ENCODE measurements at places on chromosomes 5 and 9.

GRCh38 chr5:174724484-174725260 lies at the start of gene MSX2:
Gene MSX2 (plus strand): TSS chr5:174724582. CDS start chr5:174724660, 78 bp downstream.
- no peak for DNase-seq

- no peak for DNase-seq
These were observed 185.5 kb downstream of the SMC2 start for GRCh38 chr9:104279535-104280177.

- no peak for DNase-seq
These were observed 75.5 kb upstream of the UNC5A start for GRCh38 chr5:176734756-176735342.

GRCh38 chr9:89677702-89678395 lies 73.0 kb downstream of the GADD45G start:
- DNase-seq: peak; percentile 79

- no peak for DNase-seq
These were observed 241.7 kb upstream of the GAS1 start for GRCh38 chr9:87189006-87189405.

DNA sequence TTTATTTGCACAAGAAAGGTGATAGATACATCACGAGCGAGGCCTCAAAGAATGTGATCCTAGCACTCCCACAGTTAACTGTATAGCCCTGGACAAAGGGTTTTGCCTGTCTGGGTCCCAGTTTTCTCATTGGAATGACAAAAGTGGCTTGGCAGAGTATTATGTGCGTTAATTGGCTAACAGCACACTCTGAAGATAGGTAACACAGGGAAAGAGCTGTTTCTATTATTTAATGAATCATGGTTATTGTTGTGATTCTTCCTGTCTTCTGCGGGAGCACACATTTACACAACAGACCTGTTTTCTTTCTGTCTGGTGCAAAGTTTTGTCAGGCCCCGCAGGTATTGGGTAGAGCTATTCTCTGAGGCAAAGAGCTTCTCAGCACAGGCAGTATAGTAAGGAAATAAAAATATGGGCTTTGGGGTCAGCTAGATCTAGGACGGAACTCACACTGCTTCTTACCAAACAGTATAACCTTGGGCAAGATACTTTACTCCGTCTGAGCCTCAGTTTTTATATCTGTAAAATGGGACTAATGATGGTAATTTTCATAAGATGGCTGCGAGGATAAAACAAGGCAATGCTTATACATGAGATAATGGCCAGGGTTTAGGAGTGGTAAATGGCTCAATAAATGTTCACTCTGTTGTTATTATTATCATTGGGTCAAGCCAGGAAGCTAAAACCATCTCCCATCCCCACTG lies 78.9 kb downstream of the PLAC8L1 start:
- DNase-seq: no peak

DNA sequence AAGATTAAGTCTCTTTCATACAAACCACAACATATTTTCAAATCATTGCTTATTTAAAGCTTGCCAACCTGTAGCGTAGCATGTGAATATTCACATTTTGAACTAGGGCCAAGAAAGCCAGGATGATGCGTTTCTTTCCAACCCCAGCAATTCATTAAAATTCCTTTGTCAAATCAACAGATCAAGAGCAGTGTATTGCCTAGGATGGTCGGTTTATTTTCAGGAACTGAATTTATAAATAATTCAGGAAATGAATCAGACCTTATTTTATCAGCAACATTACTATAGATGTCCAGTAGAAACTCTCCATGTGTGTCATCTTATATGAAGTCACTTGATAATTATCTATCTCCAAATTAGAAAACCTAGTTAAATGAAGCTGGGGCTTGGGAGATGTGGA lies 13.2 kb upstream of the AUH start:
- DNase-seq: no peak

- no peak for DNase-seq
These were observed 2.0 kb upstream of the MAP3K1 start for GRCh38 chr5:56813302-56813701.

GRCh38 chr9:127129073-127129717 lies 6.8 kb upstream of the ANGPTL2 start:
- no peak for DNase-seq

DNA sequence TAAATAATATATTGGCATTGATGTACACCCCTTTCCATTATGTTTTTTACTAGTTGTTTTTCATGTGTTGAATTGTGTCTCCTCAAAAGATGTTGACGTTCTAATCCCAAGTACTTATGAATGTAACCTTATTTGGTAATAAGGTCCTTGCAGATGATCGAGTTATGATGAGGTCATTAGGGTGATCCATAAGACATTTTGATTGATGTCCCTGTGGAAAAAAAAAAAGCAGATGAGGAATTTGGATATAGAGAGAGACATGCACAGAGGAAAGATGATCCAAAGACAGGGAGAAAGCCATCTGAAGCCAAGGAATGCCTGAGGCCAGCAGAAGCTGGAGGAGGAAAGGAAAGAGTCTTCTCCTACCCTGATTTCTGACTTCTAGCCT lies 632.7 kb downstream of the TLR4 start:
- DNase-seq: no peak

DNA sequence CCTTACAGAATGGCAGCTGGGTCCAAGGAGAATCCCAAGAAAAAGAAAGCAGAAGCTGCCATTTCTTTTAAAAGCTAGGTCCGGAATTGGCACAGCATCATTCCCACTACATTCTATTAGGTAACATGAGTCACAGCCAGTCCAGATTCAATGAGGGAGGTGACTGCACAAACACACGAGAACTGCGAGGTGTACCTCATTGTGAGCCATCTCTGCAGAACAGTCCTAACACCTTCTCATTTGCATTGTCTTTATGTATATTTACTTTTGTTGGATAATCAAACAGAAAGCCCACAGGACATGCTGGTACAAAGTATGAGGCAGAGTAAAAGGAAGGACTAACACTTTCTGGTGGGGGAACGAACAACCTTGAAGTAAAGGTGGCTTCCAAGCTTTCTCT lies 14.6 kb upstream of the HABP4 start:
- no peak for DNase-seq

- no peak for DNase-seq
These were observed 1.4 kb upstream of the CIZ1 start for GRCh38 chr9:128192601-128193371.

- DNase-seq: no peak
These were observed 39.9 kb downstream of the WDR36 start for GRCh38 chr5:111132076-111132475.

DNA sequence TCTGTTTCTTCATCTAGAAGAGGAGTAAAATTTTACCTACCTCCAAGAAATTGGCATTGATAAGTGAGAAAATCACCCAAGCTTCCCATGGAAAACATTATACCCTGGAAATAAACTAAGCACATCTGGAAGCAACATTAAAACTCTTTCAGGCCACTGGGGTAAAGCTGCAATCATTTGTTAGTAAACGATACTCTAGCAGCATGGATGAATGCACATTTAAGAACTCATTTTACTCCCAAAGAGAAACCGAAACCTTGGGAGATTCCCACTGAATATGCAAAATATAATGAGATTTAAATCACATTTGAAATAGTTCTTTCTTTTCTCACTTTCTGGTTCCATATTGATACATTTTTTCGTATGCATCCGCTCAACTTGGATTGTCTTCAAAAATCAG lies 467.5 kb downstream of the EFNA5 start:
- DNase-seq: no peak

DNA sequence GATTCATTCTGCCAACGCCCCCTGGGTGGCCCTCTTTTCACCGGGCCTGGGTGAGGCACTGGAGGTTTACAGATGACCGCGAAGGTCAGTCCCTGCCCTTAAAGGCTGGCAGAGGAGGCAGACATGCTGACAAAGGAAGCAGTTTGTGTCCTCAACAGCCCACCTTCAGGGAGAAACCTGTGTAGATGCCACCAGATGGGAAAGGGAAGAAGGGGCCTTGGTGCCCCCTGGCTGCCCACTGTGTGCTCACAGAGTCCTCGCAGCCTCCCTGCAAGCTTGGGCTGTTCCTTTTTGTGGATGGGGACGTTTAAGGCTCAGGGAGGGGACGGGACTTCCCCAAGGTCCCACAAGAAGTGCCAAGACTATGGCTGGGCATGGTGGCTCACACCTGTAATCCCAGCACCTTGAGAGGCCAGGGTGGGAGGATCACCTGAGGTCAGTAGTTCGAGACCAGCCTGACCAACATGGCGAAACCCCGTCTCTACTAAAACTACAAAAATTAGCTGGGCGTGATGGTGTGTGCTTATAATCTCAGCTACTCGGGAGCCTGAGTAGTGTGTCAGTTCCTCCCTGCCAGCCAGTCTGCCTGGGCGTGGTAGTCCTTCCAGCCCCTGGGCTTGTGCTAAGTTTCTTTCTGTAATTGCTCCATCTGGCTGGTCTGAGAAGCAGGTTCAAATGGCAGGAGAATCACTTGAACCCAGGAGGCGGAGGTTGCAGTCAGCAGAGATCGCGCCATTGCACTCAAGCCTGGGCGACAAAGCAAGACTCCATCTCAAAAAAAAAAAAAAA lies 36.2 kb downstream of the NEK6 start:
- DNase-seq: peak; percentile 65

GRCh38 chr9:90271707-90272106 lies 370.9 kb downstream of the DIRAS2 start:
- DNase-seq: no peak

DNA sequence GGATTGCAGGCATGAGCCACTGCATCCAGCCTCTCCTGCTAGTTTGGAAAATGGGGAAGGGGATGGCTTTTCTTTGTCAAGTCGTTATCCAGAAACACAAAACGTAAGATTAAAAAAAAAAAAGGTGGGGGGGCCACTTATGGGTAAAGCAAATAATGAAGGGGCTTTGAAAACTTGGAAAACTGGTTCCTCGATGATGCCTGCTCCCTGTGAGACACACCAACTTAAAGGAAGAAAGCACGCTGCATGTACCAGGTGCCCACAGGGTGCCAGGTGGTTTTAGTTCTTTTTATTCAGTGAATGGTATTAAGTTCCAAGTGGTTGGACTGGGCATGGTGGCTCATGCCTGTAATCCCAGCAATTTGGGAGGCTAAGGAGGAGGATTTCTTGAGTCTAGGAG lies 170.1 kb downstream of the GOLPH3 start:
- no peak for DNase-seq

DNA sequence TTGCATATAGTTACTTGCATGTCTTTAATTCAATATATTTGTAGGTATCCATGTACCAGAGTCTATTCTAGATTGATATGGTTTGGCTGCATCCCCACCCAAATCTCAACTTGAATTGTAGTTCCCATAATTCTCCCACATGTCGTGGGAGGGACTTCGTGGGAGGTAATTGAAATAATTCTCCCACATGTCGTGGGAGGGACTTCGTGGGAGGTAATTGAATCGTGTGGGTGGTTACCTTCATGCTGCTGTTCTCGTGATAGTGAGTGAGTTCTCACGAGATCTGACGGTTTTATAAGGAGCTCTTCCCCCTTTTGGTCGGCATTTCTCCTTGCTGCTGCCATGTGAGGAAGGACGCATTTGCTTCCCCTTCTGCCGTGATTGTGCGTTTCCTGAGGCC lies 16.5 kb downstream of the FBXL7 start:
- DNase-seq: no peak

GRCh38 chr9:81604306-81605169 lies 84.8 kb downstream of the TLE1 start:
- no peak for DNase-seq

DNA sequence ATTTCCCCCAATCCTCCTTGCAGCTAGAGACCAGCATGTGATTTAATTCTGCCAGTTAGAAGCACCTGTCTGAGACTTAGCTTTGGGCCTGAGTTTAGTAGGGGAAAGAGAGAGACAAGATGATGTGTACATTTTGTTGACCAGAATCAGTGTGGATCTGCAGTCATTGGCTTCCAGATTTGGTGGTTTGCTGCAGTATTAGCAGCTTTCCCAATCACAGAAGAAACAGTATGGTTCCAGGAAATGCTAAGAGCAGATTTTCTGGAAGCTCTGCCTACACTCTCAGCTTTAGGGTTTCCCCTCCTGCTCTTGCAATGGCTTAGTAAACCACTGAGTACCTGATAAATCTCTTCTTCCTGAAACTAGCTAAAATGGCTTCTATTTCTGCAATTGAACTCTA lies 48.8 kb upstream of the FREM1 start:
- DNase-seq: no peak
